ENCODE measurements at places on chromosomes 16 and 17.

- DNase-seq: no peak
Measured at GRCh38 chr16:71338193-71338592, 20.3 kb upstream of the CALB2 start.

DNA sequence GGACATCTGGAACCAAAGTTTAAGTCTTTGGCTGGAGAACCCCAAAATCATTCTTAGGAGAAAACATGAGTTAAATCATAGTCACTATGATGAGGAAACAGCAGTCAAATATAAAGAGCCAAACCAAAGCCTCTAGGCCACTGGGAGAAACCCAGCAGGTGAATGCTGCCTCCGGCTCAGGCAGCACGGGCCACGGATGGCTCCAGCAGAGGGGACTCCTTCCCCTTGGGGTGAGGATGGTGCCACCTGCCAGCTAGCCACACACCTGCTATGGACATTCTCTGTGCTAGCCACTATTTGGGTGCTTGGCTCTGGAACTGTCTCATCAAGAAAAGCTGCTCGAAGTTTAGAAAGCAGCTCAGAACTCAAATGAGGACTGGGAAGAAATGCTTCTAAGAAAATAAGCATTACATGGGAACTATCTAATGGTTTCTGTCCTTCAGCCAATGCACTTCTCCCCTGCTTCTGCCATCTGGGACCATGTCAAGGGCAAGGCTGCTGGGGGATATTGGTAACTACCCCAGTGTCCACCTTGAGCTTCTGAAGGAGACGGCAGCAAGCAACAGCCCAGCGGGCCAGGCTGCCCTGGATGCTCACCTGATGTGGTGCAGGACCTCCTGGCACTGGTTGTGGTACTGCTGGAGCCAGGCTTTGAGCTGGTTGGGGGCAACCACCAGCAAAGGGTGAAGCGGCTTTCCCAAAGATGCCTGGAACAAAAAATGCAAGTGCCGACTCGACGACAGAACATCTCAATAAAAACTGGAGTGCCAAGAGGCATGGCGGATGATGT lies 22.5 kb downstream of the ELAC2 start:
- no peak for DNase-seq

DNA sequence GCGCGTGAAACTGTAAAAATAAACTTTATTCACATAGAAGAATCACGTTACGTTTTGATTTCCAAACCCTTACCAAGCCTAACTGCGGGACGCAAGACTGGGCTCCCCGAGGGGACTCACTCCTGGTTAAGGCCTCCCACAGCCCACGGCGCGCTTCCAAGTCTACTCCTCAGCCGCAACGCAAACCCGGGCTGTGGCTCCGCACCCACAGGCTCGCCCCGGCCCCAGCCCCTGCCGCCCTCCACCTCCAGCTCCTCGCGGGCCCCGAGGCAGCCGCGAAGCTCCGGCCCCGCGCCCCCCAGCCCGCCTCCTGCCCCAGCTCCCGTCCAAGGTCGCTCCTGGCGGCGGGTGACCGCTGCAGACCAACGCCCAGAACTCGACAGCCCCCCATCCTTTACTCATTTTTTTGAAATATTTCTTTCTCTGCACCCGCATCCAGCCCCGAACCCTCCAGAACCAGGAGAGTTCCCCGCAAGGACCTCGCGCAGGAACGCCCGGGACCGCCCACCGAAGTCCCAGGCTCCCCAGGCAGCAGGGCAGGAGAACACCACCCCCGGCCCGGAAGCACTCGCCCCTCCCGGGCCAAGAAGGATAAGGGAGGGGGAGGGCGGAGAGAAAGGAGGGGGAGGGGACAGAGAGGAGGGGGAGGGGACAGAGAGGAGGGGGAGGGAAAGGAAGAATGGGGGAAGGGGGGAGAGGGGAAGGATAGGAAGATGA lies 912 bp downstream of the USP22 start:
- peak; percentile 88 for DNase-seq

DNA sequence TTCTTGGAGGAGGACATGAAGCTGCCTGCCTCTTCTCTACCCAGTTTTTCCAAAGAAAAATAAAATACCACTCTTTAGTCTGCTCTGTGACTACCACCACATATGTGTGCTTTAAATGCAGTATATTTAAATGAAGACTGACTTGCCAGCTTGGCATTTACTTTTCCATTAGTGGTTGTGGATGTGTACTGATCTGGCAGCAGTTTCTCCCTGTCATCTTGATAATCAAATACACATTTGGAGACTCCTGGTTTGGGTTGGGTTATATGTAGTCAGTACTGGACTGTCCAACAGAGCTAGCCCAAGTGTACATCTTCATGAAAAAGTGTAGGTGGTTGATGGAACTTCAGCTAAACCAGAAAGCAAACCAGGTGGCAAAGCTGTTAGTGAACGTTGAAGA lies 19.9 kb downstream of the COX10 start:
- no peak for DNase-seq
